ENCODE measurements at places on chromosomes 4 and X.

DNA sequence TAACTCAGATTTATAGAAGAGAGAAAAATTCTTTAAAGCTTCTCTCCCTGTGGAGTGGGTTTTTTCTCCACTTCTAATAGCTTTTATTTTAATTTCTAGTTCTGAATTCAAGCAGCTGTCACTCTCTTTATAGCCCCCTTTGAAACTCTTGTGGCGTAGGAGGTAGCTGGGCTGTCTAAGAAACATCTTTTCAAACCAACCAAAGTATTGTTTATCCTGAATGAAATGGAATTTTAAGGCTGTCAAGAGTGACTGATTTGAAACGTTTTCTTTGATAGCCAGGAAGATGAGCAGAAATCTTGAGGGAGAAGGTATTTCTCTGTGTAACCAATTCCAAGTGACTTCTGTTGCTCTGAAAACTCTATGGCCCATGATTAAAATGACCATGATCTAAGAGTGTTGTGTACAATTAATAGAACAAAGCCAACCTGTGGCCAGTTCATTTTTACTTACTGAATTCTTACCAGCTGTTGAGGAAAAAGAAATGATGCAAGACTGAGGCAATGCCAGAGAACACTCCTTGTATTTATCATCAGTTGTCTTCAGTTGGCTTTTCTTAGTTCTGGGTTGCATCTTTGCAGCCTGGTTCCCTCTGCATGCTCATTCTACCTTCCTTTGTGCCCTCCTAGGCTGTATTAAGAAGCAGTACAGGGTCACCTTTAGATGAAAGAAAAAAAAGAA lies 298.4 kb downstream of the ARHGAP10 start:
- no peak for DNase-seq

- DNase-seq = no peak
Measured at GRCh38 chrX:12802741-12803140, 11.5 kb downstream of the PRPS2 start.

DNA sequence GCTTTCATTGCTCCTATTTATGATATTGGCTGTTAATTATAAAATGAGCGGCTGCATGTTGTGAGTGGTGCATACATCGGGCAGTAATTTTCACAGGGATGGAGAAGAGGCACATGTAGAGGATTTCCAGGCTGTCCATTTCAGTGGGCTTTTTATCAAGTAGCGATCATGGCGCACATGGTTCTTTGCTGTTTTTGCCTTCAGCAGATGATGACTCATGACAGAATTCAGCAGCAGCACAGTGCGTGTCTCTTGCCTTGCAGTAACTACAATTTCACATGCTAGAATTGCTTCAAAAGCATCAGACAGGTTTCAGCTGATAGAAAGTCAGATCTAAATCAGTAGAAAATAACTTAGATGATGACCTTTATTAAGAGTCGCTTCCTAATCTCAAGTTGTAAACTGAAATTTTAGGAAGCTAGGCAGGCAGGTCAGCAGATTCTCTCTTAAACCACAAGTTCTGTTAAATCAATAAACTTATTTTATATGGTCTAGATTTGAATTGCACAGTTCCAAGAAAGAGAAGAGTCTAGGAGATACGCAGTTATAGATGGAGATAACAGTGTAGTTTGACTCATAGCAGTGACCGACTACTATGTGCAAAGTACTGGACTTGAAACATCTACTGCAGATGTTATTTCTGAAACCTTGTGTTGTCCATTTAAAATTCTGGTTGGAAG lies 35.8 kb downstream of the LRP2BP start:
- no peak for DNase-seq

DNA sequence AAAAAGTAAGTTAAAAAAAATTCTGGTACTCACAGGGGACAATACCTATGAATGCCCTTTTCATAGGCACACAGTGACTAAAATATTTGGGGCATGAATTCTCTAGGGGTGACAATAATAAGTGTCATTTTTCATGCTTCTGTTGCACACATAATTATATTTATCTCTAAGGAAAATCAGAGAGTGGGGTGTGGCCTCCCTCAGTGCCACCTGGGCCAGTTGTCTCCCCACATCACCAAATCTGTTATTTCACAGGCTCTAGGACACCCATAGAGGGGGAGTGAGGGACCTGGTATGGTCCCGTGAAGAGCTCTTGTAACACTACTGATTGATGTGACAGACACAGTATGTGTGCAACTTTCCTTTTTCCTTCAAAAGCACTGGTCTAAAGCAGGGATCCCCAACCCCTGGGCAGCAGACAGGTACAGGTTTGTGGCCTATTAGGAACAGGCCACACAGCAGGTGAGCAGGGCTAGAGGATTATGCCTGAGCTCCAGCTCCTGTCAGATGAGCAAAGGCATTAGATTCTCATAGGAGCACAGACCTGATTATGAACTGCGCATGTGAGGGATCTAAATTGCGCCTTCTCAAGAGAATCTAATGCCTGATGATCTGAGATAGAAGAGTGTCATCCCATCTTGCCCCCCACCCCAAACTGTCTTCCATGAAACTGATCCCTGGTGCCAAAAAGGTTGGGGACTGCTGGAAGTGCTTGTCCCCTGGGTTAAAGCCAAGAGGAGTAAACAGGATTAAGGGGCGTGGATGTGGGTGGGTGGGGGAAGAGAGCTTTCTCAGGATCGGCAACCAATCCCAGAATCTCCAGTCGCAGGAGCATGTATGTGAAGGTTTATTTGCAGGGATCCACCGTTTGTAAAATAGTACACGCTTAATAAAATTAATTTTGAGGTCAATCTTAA lies 856 bp downstream of the SLC9B1 start:
- peak; percentile 10 for DNase-seq

DNA sequence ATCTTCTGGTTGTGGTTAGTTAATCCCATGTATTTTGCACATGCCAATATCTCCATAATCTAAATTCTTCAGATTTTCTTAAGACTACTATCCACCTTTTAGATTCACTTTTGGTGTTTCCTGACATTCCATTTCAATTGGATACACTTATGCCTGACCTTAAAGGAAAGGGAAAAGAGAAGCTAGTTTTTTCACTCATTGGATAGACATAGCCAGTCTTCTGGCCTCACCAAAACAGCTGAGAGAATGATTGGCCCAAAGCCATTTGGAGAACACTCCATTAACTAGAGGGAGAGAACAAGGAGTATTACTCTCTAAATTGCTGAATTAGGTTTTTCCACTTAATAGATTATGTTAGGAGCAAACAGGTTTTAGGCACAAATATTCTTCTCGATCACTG lies 4.0 kb downstream of the PRPS1 start:
- no peak for DNase-seq
